Effector CD4-positive, alpha-beta T cell (primary cell): ENCODE measurements at places on chromosomes 6 and 20.

DNA sequence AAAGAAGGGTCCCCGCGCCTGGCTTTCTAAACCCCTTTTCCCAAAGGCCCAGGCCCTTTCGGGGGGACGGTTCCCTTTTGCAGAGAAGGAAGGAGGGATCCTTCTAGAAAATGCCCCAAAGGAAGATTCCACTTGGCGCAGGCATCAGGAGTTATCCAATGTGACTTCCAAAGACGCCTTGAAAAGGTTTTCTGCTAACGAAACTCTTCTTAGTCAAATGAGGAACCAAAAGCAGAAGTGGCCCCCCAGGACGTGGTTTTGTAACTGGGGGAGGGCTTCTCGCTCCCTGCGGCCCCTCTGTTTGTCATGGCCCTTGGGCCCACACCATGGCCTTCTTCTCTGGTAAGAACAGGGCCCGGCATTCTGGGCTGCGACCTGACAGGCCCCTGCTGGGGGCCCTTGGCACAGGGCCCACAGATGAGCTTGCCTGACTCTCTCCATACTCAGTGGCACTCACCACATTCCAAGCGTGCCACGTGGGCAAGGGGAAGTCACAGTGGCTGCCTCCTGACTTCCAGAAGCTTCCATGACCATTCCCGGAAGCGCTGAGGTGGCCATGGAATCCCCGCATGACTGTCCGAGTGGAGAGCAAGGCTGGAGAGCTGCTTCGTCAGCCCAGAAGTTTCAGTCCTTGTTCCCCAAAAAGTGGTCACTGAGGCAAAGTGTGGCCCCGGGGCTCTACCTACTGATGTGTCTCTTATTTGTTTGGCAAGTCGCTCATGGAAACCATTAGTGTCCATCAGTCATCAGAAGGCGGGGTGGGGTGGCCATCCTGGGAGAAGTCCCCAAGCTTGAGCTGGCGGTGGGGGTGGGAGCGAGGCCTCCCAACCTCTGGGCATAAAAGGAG, 834 bp upstream of the CTSZ start:
- no peak for DNase-seq

DNA sequence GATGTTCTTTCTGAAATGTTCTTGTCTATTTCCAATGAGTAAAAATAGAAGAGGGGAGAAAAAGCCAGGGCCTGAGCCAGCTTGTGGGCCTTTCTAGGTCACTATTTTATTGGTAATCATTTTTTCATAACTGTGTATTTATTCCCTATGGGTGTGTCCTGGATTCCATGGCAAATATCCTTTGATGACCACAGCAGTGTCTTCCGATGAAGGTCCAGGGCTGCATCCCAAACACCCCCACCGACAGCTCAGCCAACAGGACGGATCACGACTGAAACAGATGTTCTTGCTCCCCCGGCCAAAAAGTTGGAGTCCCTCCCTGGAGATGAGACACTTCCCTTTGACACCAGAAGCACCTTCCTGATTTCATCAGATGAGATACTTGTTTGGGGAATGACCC, 105.4 kb upstream of the PLEKHG1 start:
- DNase-seq, result no peak

GRCh38 chr6:113843500-113844073, 13.6 kb upstream of the MARCKS start:
- no peak for DNase-seq

DNA sequence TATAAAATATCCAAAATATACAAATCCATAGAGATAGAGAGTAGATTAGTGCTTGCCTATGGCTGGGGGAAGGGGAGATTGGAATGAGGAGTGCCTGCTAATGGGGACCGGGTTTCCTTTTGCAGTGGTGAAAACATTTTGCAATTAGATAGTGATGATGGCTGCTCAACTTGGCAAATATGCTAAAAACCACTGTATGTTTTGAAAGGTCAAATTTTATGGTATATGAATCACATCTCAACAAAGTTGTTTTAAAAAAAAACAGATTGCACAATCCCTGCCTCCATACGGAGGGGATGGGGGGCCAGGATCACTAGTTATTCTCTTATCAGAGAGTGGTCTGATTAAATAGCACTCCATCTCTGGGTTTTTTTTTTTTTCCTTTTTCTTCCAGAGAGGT, 76.9 kb upstream of the RIPOR2 start:
- no peak for DNase-seq

DNA sequence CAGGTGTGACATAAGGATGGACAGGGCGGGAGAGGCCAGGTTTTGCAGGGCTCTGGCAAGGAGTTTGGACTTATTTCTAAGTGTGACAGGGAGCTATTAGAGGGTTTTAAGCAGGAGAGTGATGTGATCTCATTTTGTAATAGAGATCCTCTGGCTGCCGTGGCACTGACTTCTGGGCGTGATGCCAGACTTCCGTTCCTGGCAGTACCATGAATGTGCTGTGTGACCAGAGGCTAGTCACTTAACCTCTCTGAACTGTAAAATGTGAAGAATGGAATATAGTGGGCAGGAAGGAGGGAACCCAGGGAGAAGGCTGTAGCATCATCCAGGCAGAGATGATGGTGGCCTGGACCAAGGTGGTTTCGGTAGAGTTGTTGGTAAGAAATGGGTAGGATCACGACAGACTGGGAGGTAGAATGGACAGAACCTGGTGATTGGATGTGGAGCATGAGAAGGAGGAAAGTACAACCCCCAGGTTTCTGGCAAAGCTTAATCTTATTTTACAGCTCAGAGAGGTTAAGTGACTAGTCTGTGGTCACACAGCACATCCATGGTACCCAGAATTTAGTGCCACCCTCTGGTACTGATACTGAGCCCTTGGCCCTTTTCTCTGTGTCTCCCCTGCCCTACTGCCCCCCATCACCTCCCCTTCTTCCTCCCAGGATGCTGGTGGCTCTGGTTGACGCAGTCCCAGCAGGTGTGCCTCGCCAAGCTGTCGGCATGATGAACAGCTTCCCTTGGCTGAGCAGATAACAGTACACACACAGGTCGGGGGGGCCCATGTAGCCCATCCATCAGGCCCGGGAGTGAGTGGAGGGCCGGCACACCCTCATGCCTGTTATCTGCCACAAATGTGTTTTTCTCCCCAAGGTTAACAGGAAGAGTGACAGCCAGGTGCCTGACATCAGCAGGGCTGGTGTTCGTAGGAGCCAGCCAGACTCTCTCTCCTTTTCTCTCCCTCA, 52.9 kb upstream of the CTNNBL1 start:
- no peak for DNase-seq

GRCh38 chr6:69973763-69974162, 107.4 kb downstream of the COL19A1 start:
- no peak for DNase-seq

DNA sequence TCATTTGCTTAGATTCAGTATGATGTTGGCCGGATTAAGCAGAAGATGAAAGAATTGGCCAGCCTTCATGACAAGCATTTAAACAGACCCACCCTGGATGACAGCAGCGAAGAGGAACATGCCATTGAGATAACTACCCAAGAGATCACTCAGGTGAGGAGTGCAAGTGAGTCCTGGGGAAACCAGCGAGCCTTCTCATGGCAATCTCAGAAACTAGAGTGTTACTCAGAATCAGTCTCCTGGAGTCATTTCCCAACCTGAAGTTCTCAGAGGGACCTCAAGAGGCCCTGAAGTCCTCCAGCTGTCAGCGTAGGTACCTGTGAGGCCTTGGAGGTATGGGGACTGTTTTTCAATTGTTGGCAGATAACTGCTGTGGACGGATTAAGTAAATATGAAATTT, 16.9 kb downstream of the STX16 start:
- DNase-seq, result no peak

DNA sequence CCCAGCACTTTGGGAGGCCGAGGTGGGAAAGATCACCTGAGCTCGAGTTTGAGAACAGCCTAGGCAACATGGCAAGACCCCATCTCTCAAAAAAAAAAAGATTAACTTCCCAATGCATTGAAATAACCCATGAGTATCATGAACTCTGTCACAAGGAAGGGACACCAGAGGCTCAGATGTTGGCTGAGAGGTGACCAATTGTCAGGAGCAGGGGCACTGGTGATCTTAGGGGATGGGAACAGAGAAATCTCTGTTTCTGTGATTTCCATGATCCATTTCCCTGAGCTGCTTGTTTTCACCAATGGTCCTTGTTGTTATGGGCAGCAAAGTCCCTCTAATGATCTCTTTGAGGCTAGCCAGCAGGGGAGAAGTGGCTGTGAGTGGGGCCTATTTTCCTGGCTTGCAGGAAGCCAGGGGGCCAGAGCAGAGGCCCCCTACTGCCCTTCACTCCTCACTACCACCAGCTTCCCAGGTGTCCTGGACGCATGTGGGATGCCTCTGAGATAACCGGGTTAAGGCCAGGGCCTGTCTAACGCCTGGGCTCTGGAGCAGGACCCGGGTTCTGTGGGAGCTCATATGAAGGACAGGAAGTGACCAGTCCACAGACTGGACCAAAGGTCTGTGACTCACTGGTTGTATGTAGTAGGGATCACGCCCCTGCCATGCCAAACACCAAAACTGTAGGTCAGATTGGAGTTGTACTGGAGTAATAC, 54.4 kb downstream of the PCNA start:
- no peak for DNase-seq

GRCh38 chr20:39849664-39850063, 839.4 kb downstream of the MAFB start:
- DNase-seq, result no peak

DNA sequence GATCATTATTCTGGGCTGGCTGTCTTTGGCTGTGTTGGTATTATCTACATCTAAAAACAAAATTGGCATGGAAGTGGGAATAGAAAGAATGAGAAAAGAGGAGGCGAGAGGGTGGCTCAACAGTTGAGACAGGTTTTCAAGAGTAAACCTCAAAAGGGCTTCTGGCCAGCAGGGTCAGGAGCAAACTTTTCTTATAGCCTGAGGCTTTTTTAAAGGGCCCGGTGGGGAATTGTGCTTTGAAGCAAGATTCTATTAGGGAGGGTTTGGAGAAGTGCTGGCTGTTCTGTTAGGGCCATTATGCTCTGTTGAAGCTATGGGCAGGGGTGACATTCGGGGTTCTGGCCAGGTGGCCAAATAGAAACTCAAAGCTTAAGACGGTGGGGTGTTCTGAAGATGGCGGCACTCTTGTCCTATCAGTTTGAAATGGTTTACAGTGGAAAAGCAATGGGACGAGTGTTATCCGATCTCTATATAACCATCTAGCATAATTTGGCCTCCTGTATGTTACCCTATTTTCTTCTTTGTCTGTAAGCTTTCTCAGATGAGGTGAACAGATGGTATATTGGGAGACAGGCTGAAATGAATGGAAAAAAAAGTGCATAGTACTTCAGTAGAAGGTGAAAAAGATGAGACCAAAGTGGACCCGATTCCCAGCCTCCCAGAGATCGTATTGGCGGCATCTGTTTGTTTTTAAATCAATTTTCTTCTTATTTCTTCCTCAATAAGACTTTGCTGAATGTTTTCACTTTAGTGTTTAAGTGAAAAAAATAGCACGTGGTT, 132.1 kb upstream of the CNR1 start:
- no peak for DNase-seq

- peak; percentile 21 for DNase-seq
Measured at GRCh38 chr6:87742106-87742505, 40.1 kb upstream of the AKIRIN2 start.

DNA sequence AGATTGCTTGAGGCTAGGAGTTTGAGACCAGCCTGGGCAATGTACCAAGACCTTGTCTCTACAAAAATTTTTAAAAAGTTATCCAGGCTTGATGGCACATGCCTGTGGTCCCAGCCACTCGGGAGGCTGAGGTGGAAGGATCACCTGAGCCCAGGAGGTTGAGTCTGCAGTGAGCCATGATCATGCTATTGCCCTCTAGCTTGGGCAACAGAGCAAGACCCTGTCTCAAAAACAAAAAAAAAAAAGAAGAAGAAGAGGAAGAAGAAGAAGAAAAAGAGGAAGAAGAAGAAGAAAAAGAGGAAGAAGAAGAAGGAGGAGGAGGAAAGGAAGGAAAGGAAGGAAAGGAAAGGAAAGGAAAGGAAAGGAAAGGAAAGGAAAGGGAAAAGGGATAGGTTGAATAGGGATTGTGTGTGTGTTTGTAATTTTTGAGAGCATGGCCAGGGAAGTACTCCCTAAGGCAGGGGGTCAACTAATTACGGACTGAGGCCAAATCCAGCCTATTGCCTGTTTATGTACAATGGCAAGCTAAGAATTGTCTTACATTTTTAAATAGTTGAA, 43.0 kb upstream of the ZNF217 start:
- no peak for DNase-seq

- DNase-seq, result no peak
Measured at GRCh38 chr6:167285077-167285770, 5.9 kb upstream of the UNC93A start.

DNA sequence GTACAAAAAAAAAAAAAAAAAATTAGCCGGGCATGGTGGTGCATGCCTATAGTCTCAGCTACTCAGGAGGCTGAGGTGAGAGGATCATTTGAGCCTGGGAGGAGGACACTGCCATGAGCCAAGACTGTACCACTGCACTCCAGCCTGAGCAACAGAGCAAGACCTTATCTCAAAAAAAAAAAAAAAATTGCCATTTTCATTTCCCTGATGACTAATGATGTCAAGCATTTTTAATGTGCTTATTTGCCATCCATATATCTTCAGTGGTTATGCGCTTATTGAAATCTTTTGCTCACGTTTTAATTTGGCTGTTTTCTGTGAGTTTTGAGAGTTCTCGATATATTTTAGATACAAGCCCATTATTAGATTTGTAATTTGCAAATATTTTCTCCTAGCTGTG, 46.7 kb downstream of the PFDN4 start:
- no peak for DNase-seq
